NB4 (cell line): ENCODE measurements at places on chromosomes 5 and 9.
A peak's percentile ranks its signal among the peaks of the same experiment; 100 is the strongest.

GRCh38 chr9:38423273-38423972 is 831 bp downstream of the IGFBPL1 start:
- DNase-seq, result no peak

GRCh38 chr5:13783726-13784125 is 160.8 kb downstream of the DNAH5 start:
- no peak for DNase-seq

- no peak for DNase-seq
Observed at GRCh38 chr9:134216961-134217360, 52.6 kb upstream of the RNU6ATAC start.

GRCh38 chr5:136992796-136993489 is 506.2 kb downstream of the SPOCK1 start:
- DNase-seq, result no peak

DNA sequence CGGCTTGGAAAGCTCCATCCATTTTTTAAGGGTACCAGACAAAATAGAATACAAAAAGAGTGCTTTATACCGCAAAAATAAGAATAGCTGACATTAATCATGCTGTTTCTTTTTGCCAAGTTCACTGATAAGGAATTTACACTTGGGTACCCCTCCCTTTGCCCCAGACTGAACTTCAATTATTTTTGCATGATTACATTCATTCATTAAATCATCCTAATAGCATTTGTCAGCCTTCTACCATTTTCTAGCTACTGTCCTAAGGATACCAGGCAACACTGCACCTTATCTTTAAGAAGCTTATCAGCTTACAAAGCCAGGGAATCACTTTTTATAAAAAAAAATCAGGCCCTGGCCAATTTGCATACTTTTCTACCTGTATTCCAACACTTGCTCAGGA is 48.4 kb downstream of the YIPF5 start:
- DNase-seq, result no peak

- DNase-seq, result no peak
Observed at GRCh38 chr5:171149772-171150171, 159.3 kb upstream of the TLX3 start.

- DNase-seq, result no peak
Observed at GRCh38 chr5:73663161-73663859, 37.3 kb downstream of the ARHGEF28 start.

DNA sequence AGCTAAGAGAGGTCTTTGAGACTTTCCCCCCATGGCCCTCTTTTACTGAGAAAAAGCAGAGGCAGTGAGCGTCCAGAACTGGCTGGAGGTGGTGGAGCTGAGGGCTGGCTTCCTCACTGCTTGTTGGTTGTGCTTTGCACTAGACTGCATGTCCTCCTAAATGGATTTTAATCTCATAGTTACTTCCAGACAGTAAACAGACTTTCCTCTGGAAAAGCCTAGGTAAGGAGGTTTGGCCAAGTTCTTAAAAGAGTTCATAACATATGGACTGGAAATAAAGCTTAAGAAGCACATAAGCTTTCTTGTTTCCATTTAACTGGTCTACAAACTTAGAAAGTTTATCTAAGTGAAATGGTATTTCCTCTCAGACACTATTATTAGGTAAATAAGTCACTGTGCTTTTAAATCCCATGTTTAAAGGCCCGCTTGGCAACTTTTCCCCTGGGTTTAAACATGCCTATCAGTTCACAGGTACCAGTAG is 2.0 kb downstream of the ASPN start:
- no peak for DNase-seq

- DNase-seq, result peak; percentile 95
Observed at GRCh38 chr9:129823935-129824601, at the start of gene TOR1A. Gene TOR1A (minus strand): TSS chr9:129824136. CDS start chr9:129824085, 51 bp downstream.

- DNase-seq, result peak; percentile 19
Observed at GRCh38 chr5:171706736-171707441, 78.7 kb upstream of the SMIM23 start.

- DNase-seq, result no peak
Observed at GRCh38 chr5:102600964-102601363, 102.2 kb upstream of the SLCO6A1 start.

DNA sequence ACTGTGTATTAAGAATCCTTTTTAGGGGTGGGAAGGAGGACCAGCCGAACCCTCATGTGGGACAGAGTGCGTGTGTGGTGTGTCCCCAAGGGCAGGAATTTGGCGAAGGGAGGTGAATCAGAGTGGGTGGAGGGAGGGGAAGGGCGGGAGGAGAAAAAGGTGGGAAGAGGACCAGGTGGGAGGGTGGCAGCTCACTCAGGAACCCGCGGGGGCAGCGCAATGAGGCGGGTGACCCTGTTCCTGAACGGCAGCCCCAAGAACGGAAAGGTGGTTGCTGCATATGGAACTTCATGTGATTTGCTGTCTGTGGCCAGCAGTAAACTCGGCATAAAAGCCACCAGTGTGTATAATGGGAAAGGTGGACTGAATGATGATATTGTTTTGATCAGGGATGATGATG is 8.8 kb upstream of the POLR1E start:
- DNase-seq, result no peak

DNA sequence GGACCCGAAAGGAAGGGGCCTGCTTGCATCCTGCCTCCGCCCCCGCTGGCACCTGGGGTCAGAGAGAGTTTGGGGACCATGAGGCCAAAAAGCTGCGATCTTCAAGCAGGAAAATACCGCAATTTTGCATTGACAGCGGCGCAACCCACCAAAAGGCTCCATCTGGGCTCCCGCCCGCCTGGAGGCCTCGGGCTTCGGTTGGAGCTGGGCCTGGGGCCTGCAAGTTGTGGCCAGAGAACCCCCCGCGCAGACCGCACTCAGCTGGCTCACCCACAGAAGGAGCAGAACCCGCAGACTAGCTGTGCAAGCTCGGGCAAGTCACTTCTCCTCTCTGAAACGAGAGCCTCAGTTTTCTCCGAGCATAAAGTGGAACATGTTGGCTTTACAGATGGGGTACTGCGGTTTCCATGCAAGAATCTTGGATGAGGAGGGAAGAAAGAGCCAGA is 1.3 kb downstream of the NR5A1 start:
- DNase-seq, result no peak

DNA sequence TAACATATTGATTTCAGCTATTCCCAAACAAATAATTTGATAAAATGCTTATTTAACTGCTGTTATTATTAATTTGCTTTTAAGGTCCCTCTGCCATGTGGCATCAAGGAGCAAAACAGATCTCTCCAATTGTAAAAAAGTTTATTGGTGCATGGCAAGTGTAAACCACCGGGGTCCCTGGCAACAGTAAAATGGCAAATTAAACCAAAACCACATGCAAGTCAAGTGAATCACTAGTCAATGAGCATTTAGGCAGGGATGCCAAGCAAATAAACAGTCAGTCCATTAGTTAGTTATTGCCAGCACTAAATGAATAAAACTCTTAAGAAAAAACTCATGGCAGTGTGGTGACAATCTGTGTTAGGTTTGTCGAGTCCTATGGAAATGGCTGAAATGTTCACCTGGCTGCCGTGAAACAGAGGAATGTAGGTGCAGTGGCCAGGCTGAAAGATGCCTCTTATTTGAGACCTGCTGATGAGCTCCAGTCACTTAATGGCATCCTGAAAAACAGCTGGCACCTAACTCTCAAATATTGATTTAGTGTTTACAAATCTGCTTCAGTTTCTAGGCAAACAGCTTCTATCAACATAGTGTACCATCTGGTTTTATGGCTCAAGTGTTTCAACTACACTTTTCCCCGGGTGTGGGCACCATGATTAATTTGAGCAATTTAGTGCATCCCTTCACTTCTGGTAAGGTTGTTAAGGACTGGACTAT is 296.5 kb upstream of the ITGA1 start:
- no peak for DNase-seq

DNA sequence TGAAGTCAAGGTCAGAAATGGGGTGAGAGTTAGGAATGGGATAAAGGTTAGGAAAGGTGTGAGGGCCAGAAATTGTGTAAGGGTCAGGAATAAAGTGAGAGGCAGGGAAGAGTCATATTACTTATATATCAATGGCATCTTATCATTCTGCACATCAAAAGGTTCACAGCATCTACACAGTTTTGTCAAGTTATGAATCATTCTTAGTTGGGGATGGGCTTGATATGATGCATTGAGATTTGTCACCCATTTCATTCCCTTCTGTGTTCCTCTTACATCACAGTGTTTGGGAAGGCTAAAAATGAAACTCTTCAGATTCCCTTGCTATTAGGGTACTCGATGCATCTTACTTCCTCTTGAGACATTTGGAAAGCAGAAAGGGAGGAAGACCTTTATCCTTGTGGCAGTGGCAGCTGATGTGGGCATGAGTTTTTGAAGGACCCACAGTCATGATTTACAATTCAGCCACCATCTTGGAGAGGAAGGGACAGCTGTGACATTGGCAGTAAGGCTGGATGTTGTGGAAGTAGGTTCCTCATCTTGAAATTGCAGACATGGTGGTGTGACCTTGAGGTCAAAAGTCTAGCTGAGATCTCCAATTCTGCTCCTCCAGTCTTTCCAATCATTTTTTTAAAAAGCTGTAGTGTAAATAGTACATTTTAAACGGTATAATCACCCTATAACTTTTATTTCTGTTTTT is 24.2 kb upstream of the NPR3 start:
- no peak for DNase-seq

- DNase-seq, result no peak
Observed at GRCh38 chr5:59588922-59589321, 304.6 kb downstream of the PDE4D start.

- DNase-seq, result peak; percentile 83
Observed at GRCh38 chr5:131747180-131748105, 49.4 kb downstream of the FNIP1 start.

DNA sequence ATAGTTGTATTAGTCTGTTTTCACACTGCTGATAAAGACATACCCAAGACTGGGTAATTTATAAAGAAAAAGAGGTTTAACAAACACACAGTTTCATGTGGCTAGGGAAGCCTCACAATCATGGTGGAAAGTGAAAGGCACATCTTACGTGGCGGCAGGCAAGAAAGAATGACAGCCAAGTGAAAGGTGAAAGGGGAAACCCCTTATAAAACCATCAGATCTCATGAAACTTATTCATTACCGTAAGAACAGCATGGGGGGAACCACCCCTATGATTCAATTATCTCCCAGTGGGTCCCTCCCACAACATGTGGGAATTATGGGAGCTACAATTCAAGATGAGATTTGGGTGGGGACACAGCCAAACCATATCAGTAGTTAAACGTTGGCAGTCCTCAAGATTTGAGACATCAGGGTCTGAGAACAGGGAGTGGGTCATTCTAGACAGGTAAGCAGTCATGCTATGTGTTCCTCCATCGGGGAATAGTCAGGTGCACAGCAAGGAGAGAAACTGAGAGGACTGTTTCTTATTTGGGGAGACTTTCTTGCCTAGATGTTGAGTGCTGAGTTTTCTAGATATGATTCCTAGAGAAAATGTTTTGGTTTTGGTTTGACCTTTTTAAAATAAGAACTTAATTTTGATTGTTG is 45.8 kb upstream of the ENTREP1 start:
- no peak for DNase-seq

- DNase-seq, result peak; percentile 21
Observed at GRCh38 chr5:112491257-112491656, 72.2 kb upstream of the EPB41L4A start.

DNA sequence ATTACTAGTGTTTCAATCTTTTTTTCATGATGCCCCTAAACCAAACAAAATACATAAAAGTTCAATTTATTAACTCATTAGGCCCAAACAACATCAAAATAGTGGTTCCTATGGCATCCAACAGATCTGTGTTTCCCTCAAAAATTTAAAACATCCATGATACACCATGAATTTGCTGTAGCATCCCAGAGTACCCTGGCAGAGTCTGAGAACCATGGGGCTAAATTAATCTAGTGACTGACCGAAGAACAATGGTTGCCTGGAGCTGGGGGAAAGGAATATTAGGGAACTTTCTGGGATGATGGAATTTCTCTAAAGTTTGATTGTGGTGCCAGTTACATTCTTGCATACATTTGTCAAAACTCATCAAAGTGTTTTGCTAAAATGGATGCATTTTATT is 79.5 kb upstream of the TRIO start:
- no peak for DNase-seq

GRCh38 chr9:72924154-72924790 is 28.6 kb downstream of the ALDH1A1 start:
- no peak for DNase-seq

DNA sequence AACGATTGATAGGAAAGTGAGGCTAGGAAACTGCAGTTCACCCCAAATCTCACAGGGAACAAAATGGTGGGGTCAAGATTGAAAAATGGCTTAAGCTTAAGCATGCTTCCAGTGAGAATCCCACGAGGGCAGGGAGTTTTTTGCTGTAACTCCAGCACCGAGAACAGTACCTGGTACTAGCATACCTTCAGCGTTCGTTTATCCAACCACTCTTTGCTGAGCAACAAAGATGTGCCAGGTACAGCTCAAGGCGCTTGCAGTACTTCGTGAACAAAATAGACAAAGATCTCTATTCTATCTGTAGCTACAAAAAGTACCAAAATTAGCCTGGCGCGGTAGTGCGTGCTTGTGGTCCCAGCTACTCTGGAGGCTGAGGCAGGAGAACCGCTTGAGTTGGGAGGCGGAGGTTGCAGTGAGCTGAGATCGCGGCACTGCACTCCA is 778 bp upstream of the PPP6C start:
- DNase-seq, result peak; percentile 33

DNA sequence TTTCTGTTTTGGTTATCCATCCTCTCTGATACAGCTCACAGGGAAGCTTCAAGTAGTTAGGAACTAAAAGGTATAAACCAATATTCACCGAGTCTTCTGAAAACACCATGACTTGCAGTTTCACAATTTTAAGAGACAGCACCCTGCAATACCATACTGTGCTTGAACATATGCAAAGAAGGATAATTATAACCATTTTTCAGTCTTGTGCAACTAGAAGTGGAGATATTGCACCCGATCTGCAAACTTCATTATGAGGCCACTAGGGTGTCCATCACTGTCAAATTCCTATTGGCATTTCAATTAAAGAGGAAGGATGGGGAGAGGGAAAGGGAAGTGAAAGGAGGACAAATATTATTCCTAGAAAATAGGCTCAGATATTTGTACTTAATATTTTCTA is 32.4 kb upstream of the CEP120 start:
- peak; percentile 61 for DNase-seq

GRCh38 chr5:61603211-61603908 is 271.3 kb downstream of the ZSWIM6 start:
- no peak for DNase-seq

GRCh38 chr5:16888694-16889124 is 47.4 kb downstream of the MYO10 start:
- no peak for DNase-seq

GRCh38 chr5:74452856-74453255 is 187.7 kb downstream of the ENC1 start:
- DNase-seq, result peak; percentile 28

- peak; percentile 20 for DNase-seq
Observed at GRCh38 chr5:180294411-180294810, 2.5 kb upstream of the MAPK9 start.
